ENCODE measurements at places on chromosomes 3 and 15. TPM values are rescaled to one million over a fixed set of nuclear protein-coding genes. Genes with fewer than 3 reads are reported as not detected.
A peak's percentile ranks its signal among the peaks of the same experiment; 100 is the strongest.

DNA sequence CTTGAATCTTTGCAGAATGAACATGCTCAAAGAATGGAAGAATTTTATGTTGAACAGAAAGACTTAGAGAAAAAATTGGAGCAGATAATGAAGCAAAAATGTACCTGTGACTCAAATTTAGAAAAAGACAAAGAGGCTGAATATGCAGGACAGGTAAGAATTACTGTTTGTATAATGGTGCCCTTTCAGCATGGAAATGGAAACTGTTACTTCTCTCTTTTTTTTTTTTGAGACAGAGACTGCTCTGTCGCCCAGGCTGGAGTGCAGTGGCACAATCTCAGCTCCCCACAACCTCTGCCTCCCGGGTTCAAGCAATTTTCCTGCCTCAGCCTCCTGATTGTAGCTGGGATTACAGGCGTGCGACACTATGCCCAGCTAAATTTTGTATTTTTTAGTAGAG is 27.6 kb upstream of the CLDN11 start:
- DNase-seq = no peak

Gene CNTN6
- total RNA-seq = not detected

Gene CHRM5
- total RNA-seq = not detected

- no peak for DNase-seq
These were observed 277.7 kb upstream of the ZNF717 start for GRCh38 chr3:76063019-76063418.

GRCh38 chr3:73134034-73134433 is 72.6 kb downstream of the EBLN2 start:
- DNase-seq = no peak

GRCh38 chr3:167162083-167162482 is 218.0 kb downstream of the ZBBX start:
- DNase-seq = no peak

DNA sequence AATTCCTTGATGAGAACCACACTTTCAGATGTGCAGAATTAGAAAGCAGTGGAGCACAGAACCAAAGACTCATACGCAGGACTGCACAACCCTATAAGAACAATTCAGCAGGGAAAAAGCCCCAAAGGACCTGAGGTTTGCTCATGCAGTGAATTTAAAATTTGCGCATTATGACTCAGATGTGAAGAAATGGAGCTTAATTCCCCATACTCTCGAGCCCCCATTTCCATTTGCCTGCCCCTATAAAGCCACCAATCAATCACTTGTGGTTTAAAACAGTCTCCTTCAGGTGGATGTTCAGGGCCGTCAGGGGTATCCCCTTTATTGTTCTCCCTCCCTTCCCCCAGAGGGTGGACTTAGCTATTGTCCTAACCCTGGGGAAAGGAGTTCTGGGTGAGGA is 221.2 kb downstream of the IGSF11 start:
- DNase-seq = no peak

GRCh38 chr15:95757171-95757570 is 573.3 kb upstream of the NR2F2 start:
- DNase-seq = no peak

Gene GUCA1C
- not detected for total RNA-seq

Gene EPM2AIP1
- total RNA-seq = 42.4 TPM

Gene RTP3
- total RNA-seq = not detected

Gene CYP1A2
- not detected for total RNA-seq

Gene GP9
- not detected for total RNA-seq

Gene TPRG1
- 0.41 TPM for total RNA-seq

- peak; percentile 60 for DNase-seq
These were observed 99.3 kb downstream of the BDH1 start for GRCh38 chr3:197456261-197457091.

Gene ISY1
- total RNA-seq = 42.2 TPM

GRCh38 chr15:82183121-82184031 is 79.2 kb downstream of the EFL1 start:
- no peak for DNase-seq

Gene EBLN2
- 10.2 TPM for total RNA-seq

DNA sequence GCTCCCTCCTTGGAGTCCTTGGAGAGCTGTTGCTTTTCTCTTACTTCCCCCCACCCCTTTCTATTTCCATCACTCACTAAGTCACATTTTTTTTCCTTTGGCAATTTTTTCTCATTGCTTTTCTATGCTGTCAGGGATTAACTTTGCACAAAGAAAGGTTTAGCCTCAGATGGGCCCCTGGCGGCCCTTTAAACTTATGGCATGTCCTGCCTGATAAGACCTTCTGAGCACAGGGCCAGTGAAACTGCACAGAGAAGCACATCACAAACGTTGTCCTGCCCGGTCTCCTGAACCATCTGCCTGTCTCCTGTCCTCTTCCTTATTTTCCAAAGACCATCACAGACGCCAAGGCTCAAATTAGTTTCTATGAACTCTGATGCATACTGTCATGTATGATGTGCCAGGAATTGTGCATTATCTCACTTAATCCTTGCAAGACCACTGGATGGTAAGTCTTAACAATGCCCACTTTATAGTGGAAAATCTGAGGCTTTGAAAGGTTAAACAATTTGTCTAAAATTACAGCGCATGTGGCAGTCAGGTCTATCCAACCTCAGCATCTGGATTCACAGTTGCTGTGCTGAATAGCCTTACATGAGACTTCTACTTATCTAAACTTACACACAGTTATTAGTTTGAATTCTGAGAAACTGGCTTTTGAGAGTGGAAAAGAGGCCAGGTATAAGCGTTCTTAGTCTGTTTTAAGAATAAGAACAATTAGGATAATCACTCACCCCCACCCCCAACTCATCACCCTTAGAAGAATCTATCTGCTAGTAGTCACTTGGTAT is 648.1 kb downstream of the NTRK3 start:
- DNase-seq = no peak

- no peak for DNase-seq
These were observed 29.2 kb downstream of the EPHB3 start for GRCh38 chr3:184590795-184591194.

Gene HESX1
- total RNA-seq = 0.39 TPM

GRCh38 chr3:29370476-29371420 is 89.9 kb downstream of the RBMS3 start:
- DNase-seq = no peak

DNA sequence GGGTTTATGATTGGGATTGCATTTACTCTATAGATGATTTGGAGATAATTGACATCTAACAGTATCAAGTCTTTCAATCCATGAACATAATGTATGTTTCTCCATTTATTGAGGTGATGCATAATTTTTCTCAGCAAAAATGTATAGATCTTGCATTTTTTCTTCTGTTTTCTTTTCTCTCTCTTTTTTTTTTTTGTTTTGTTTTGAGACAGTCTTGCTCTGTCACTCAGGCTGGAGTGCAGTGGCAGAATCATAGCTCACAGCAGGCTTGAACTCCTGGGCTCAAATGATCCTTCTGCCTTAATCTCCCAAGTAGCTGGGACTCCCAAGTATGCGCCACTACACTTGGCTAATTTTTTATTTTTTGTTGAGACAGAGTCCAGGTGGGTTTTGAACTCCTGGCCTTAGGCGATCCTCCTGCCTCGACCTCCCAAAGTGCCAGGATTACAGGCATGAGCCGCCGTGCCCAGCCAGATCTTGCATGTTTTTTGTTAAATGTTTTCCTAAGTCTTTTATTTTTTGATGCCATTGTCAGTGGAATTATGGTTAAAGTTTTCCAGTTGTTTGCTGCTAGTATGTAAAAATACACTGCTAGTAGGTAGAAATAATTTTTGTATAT is 3.1 kb downstream of the LMLN start:
- no peak for DNase-seq

- DNase-seq = no peak
These were observed 182.8 kb downstream of the CD47 start for GRCh38 chr3:107907996-107908395.

DNA sequence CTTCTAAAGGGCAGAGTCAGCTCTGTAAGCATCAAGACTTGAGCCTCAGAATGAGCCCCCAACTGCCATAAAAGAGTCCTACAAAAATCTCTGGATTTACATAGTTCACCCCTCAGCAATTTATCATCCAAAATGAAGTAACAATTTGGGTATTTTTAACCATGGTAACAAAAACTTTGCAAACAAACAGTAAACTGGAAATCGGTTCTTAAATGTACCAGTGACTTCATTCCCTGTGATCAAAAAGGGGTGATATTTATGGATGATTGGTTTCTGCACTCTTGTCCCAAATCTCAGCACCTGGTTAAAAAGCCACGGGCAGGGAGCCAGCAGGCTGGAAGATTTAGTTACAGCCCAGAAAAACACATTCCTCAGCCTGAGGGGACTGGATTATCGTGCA is 73.6 kb downstream of the TFG start:
- DNase-seq = no peak

DNA sequence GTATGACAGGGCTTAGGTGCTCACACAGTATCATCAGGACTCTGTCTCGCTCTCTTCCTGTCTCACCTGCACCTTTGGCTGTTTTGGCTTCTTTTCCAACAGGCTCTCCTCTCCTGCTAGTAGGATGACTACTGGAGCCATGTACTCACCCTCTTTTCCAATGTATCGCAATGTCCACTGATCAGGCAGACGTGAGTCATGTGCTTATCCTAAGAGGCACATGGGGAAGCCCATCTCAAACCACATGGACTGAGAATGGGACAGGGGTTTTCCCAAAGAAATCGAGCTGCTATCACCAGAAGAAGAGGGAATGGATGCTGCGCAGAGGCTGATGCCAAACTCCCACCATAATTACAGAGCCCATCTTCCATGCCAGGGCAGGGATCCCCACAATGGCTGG is 180.6 kb downstream of the IL5RA start:
- no peak for DNase-seq

Gene ZNF501
- 6.1 TPM for total RNA-seq

Gene NR2E3
- total RNA-seq = not detected

DNA sequence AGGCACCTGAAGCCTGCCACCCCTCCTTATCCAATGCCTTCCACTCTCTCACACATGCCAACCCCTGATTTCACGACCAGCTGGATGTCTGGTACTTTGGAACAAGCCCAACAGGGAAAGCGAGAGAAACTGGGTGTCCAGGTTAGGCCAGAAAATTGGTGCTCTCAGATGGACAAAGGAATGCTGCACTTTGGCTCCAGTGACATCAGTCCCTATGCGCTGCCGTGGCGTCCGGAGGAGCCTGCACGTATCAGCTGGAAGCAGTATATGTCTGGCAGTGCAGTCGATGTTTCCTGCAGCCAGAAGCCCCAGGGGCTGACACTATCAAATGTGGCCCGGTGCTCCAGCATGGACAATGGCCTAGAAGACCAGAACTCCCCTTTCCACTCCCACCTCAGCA is 45.2 kb downstream of the CDAN1 start:
- no peak for DNase-seq

GRCh38 chr15:70768257-70768883 is 5.0 kb upstream of the UACA start:
- peak; percentile 62 for DNase-seq

- peak; percentile 10 for DNase-seq
These were observed 14.7 kb downstream of the MAP2K1 start for GRCh38 chr15:66401130-66402021.

GRCh38 chr15:49023354-49023753 is 22.9 kb downstream of the SECISBP2L start:
- no peak for DNase-seq

GRCh38 chr3:139718415-139718814 is 40.6 kb upstream of the NMNAT3 start:
- no peak for DNase-seq

DNA sequence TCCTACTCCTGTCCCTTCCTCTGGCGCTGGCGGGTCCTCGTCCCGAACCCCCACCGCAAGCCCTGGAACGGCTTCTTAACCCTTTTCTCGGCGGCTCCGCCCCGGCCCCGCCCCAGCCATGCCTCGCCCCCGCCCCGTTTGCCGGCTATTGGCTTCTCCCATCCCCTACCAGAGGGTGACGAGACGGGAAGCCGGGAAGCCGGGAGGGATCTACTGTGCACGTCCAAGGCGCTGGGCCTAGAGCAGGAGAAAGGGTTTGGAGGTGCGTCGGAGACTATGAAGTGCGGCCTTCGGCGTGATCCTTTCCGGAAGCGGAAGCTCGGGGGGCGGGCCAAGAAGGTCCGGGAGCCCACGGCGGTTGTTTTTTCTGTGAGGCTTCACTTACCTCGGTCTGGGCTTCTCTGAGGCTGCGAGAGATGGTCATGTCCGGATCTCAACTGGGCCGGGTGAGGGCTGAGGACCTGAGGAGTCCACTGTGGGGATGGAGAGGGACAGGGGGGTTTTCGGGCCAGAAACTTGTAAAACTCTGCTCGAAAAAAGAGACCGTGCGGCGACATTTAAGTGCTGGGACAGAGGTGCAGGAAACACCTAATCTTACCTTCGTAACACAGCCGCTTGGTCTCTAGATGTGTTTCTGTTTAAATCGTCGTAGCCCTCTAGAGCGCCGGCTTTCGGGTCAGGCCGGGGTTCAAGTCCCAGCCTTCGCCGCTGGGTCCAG is 21.4 kb downstream of the ROPN1B start:
- DNase-seq = peak; percentile 83

- DNase-seq = no peak
These were observed 33.1 kb upstream of the PLA2G4E start for GRCh38 chr15:42053914-42054313.

DNA sequence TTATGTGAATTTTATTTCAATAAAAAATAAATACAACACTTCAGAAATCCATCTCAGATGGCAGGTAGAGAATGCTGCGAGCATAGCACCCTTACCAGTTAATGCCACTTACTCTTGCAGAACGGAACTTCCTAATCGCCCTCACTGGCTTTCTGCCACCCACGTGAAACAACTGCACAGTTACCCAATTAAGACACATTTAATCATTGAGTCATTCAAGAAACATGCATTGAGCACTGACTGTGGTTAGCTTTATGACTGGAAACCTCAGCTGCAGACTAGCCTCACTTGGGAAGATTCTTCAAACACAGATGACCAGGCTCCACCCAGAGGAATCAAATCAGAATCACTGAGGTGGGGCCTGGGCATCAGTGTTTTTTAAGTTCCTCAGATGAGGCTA is 5.6 kb upstream of the MFGE8 start:
- no peak for DNase-seq

DNA sequence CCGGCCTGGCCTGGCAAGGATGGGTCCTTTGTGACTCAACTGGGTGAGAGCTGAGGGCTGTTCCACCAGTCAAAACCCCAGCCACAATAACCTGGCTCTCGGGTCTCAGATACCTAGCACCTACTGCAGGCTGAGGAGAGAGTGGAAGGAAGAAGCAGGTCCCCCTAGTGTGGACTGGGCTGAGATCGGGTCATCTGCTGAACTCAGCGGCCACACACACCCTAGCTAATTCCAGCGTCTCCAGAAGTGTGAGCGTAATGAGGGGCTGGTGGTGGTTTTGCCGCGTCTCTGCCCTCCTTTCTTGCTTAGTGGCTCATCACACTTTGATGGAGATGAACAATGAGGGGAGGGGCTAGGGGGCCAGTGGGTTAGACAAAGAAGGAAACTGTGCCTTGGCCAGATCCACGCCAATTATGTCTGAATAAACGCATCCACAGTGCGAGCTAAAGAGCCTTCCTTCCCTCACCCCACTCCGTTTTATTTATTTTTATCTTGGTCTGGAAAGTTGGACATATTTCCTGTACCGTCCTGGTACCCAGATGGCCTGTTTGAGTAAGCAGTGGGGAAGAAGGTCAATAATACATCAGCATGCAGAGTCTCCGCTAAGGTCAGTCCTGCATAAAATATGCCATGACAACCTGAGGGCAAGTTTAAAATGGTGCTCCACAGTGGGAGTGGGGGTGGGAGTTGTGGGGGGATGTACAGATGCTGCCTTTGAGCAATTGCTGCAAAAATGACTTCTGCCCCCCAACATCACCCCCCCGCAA is 370.0 kb downstream of the WDR72 start:
- no peak for DNase-seq

Gene PSTPIP1
- total RNA-seq = 69.0 TPM

- DNase-seq = no peak
These were observed 8.3 kb upstream of the SEMA7A start for GRCh38 chr15:74442063-74442462.

Gene TASOR
- total RNA-seq = 99.5 TPM

Gene LTF
- total RNA-seq = 0.22 TPM

All from B cell (primary cell).